ENCODE measurements at places on chromosomes 4 and X.
A peak's percentile ranks its signal among the peaks of the same experiment; 100 is the strongest.

DNA sequence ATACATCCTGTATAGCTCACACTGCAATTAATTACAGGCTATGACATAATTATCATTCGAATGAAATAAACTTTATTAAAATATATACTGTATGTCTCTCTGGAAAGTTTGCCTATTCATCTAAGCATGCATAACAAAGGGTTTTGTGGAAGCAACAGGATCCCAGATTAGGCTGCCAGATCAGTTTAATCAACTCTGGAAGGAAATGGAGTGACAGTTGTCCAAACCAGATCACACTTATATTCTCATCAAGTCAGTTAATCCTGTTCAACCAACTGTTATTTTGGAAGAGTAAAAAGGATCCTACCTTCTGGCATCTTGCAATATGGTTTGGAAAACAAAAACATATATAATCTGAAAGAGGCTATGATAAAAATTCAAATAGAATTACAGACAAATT is 312.2 kb downstream of the FAT4 start:
- no peak for DNase-seq

- no peak for DNase-seq
These were observed 34.7 kb upstream of the ASMTL start for GRCh38 chrX:1487401-1487800.

DNA sequence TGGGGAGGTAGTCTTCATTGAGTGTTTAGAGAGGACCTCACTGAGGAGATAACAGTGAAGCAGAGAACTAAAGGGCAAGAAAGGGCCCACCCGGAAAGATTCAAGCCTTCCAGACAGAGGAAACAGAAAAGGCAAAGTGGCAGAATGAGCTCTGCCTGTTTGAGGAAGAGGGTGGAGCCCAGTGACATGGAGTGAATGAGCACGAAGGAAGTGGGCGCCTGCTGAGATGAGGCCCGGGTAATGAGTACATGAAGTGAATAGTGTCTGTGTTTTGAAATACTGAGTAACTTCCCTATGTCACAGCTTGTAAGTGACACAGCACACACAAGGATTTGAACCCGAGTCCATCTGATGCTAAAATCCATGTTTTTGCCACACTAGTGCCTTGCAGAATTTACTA is 32.5 kb upstream of the TLR2 start:
- peak; percentile 29 for DNase-seq

DNA sequence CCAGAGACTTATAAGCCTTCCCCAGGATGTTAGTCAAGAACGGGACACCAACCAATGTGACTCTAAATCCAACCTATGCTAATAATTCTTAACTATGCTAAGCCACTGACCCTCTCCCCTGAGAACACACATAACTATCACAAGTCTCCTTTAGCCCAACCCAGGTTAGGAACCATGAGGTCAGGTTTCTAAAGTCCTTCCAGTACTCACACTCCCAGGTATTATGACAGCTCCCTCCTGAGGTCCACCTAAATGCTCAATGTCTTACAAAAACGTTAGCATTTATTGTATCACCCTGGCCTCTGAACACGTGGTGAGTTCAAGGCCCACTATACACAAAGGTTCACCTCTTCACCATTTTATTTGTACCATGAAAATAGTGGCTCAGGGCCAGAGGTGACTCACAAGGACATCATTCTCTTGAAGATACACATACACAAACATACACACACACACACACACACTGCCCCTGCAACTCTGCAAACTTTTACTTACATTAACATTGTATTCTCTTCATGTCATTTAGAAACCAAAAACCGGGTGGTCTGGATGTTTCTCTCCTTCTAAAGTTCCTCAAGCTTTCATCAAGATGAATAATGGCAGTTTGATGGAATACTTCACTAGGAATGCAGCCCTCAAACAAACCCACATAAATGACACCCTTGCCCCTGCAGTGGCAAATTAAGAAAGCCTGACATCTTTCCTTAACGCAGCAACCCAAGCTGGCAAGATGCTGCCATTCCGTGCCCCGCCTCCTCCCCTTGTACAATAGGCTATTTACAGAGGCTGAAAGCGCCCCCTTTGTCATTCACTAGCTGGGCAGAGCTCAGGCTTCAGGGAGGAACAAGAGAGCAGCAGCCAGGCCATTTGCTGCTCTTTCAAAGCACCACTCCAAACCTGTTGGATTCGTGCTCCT is 17.7 kb downstream of the ACSL1 start:
- DNase-seq, result no peak

Measured in activated CD4-positive, alpha-beta T cell treated with anti-CD3 and anti-CD28 coated beads for 1 hour (primary cell).